ENCODE measurements at places on chromosomes 1 and 21.

DNA sequence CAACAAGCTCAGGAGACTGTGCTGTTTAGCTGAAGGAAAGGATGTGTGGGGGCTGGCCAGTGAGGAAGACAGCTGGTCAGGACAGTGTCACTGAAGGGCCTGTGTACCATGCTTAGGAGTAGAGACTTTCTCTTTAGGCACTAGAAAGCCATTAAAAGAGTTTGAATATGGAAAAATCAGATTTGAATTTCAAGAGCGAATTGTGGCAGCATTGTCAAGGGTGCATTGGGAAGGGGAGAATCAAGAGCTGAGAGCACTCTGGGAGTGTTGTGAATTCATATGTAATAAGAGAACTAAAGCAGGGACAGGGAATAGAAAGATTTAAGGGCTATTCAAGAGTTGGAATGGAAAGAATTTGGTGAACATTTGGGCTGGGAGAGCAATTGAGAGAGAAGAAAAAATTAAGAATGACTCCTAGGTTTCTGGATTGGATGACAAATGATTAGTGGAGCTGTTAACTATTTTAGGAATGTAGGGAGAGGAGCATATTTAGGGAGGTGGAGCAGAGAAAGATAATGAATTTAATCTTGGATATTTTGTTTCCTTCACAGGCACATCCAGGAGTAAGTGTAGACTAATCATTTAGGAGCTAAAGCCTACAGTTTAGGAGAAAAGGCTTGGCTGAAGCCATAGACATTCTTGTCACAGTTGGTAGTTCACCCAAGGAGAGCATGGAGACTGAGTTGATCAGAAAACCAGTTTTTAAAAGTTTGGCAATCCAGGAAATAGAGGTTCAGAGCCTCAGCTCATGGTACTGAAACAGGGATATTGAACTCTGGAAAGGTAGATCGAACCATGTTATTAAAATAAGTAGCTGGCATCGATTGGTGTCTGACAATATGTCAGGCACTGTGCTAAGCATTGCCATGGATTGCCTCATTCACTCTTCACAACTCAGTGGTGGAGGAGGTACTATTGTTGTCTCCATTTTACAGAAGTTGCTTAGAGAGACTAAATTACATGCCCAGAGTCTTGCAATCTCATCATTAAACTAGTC, 23.1 kb upstream of the TOR3A start:
- no peak for DNase-seq

DNA sequence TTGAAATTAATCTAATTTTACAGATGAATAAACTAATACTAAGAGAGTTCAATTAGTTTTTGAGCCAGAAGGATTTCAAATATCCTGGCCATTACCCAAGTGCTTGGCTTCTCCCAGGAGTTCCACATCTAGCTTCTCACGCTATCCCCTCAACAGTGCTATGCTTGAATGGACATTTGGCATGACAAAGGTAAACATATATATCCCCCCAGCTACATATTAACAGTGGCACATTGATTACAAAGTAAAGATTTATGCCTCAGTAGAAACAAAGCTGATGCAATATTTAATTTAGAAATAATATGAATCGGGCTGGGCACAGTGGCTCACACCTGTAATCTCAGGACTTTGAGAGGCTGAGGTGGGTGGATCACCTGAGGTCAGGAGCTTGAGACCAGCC, 434.6 kb upstream of the PRMT6 start:
- DNase-seq, result no peak

DNA sequence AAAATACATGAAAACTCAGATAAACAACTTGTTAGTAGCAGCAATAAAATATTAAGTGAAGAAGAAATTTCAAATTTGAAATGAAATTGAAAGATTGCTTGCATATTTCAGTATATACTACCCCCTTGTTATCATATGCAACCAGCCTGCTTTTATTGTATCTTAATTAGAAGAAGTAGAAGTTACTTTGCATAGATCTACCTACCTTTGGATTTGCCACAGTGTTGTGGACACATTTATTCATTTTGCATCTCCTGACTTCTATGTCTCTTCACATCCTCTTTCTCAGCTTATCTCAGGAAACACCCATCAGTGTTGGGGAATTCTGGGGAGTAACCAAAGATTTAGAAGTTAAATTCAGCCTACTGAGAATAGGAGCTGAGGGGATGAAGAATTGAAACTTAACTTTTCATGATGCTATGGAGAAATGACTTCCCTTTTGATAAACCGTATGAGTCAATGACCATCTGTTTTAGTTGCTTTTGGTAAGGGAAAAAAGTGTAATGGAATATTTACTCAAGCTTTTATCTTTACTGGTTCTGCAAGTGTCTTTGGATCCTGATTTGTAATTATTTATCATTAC, 96.9 kb downstream of the RGL1 start:
- no peak for DNase-seq

GRCh38 chr1:150507912-150508864, at the start of gene ECM1:
TSS of gene ECM1 (plus strand) at chr1:150508109. CDS start at chr1:150508210, 101 bp downstream.
- no peak for DNase-seq

DNA sequence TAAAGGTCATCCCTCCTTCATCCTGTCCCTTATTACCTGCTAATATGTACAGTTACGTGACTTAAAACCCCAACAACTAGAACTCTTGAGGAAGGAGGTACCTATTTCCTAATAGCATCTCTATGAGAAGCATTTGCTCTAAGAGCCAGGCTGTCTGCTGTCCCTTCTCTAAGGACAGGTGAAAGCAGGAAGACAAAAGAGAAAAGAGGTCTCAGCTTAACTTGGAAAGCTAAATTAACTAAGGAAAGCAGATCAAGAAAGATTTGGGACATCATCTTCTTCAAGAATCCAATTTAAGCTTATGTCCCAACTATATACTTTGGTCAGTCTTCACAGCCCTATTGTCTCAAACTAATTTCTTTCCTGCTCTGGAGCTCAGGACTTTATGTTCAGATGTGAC, 2.9 kb downstream of the EGLN1 start:
- DNase-seq, result no peak

DNA sequence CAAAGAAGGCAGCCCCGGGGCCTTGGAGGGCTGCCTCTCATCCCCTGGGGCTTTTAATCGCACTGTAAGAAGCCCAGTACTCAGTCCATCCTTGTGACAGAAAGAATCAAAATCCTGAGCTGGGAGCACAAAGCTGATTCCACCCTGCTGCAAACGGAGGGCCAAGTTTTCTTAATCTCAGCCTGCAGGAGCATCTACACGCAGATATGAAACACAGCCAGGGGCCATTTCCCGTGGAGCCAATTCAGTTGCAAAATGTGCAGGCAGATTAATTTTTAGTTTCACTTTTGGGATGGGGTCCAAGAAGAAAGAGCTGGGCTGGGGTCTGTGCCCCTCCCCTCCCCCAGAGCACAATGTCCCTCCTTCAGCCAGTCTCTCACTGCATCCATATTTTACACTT, 4.4 kb downstream of the LYPD8 start:
- no peak for DNase-seq

DNA sequence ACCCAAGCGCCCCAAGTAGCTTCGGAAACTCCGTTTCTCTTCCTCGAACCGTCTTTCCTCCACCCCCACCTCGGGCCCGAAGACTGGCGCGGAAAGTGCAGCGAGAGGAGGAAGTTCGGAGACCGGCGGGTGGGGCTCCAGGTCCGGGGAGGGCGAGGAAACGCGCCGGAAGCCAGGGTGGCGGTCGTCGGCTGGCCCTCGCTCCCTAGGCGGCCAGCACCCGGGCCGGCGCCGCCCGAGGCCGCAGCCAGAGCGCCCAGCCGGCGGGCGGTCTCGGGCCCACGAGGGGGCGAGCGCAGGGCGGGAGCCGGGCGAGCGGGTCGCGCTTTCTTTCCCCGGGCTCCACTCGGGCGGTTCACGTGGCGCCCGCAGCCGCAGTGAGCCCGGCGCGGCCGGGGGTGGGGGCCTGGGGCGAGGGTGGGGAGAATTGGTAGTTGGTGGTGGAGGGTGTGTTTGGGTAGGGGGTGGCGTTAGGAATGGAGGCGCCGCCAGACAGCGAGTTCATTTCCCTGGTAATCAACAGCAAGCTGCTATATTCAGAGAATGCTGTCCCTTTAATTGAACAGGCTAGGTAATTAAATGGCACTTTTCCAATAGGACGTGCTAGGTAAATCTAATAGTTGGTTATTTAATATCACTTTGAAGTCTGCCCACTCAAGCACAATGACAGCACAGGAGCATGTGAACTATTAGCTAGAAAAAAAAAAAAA, 6.7 kb downstream of the LMO4 start:
- DNase-seq, result peak; percentile 84

- DNase-seq, result no peak
These were observed 26.0 kb downstream of the MACF1 start for GRCh38 chr1:39230261-39231190.

DNA sequence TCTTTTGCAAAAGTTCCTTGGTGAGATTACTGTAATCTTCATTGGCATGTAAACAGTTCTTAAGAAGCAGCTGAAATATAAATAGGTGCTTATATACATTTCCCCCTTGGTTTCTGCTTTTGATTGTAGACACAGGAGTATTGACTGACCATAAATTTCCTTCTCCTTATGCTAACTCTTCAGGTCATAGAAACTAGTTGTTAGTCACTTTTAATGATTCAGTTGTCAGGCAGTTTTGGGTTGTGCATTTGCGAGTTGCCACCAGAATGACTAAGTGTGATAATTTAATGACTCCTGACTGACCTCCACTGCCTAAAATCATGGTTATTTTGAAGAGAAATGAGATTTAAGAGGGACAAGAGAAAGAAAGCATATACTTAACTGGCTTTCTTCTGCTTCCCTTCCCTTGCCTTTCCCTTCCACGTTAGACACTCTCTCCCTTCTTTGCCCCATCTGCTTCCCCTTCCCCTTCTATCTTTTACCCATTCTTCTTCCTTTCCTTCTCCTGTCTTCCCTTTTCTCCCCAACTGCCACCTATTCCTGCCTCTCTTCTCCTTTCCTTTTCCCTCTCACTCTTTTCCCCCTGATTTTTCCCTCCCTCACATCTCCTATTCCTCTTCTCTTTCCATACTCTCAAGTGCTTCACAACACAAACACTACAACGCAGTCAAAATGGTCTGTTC, 12.3 kb downstream of the ZMPSTE24 start:
- no peak for DNase-seq

DNA sequence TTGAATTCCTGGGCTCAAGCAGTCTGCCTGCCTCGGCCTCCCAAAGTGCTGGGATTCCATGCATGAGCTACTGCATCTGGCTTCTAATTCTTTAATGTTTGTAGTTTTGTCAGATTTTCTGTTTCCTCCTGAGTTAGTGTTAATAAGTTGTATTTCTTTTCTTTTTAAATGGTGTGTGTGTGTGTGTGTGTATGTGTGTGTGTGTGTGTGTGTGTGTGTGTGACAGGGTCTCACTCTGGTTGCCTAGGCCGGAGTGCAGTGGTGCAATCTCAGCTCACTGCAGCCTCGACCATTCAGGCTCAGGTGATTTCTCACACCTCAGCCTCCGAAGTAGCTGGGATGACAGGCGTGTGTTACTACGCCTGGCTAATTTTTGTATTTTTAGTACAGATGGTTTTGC, 50.2 kb downstream of the ADARB1 start:
- no peak for DNase-seq

GRCh38 chr1:238606896-238607295, 716.2 kb upstream of the ZP4 start:
- no peak for DNase-seq

GRCh38 chr1:204684571-204685235, 835 bp downstream of the LRRN2 start:
- no peak for DNase-seq

- no peak for DNase-seq
These were observed 17.0 kb upstream of the LRRC8C start for GRCh38 chr1:89615676-89616598.

GRCh38 chr1:87812871-87813577, 484.3 kb downstream of the LMO4 start:
- no peak for DNase-seq

DNA sequence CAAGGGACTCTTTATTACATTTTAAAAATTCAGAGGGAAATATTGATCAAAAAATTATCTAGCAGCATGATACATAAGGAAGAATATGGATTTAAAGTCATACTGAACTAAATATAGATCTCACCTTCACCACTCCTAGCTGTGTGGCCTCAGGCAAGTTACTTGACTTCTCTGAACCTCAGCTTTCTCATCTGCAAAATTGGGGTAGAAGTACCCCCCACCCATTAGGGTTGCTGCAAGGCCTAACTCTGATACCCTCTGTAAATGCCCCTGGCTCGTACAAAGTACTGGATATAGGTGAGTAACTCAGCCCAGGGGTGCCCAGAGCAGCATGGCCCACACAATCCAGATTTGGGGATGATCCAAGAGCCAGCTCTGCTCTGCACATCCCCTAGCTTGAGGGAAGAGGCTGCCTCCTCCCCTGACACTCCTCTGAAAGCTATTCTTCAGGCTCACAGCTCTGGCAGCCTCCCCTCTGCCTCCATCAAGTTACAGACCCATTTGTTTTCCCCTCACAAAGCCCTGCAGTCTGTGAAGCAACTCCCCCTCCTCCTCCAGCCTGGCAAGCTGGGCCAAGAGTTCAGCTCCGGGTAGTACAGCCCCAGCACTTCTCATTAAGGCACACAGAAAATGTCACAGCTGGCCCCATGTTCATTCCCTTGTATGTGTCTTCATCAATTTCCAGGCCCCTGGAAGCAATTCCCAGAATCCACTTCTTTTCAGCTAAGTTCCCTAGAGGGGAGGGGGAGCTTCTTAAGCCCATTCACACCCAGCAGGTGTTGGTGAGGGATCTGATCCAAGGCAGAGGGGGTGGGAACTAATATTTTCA, 143.7 kb downstream of the PLPP3 start:
- no peak for DNase-seq

GRCh38 chr1:36570478-36571060, 87.9 kb upstream of the CSF3R start:
- DNase-seq, result no peak

GRCh38 chr21:43302769-43303168, 124.2 kb downstream of the SIK1 start:
- no peak for DNase-seq

GRCh38 chr1:212179394-212180076, 105.7 kb upstream of the PPP2R5A start:
- DNase-seq, result no peak

GRCh38 chr21:22476726-22477646, 1478.8 kb downstream of the NCAM2 start:
- DNase-seq, result no peak

DNA sequence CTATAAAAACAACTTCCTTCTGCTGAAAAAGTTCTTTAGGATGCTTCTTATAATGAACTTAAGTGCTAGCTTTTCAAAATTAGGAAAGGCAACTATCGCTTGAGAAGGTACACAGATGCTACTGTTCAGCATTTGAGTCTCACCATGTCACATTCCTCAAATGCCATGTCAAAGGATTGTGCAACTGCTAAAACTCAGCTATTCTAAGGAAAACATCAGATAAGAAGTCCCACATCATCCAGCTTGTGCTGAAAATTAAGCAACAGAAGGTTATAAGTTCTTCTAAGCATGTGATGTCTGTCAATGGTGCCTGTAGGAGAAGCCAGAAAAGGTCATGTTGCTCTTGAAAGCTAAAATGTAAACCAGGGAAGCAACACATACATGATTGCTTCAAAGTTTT, 36.5 kb downstream of the MCOLN2 start:
- DNase-seq, result no peak

- no peak for DNase-seq
These were observed 16.6 kb upstream of the DR1 start for GRCh38 chr1:93328809-93329760.

GRCh38 chr1:37131281-37131680, 97.0 kb upstream of the GRIK3 start:
- no peak for DNase-seq
